CD8-positive, alpha-beta T cell (primary cell): ENCODE measurements at places on chromosomes 12 and 14. TPM values are rescaled to one million over a fixed set of nuclear protein-coding genes. Genes with fewer than 3 reads are reported as not detected.

- no peak for DNase-seq
These were observed 28.7 kb downstream of the NKX2-8 start for GRCh38 chr14:36553656-36554260.

DNA sequence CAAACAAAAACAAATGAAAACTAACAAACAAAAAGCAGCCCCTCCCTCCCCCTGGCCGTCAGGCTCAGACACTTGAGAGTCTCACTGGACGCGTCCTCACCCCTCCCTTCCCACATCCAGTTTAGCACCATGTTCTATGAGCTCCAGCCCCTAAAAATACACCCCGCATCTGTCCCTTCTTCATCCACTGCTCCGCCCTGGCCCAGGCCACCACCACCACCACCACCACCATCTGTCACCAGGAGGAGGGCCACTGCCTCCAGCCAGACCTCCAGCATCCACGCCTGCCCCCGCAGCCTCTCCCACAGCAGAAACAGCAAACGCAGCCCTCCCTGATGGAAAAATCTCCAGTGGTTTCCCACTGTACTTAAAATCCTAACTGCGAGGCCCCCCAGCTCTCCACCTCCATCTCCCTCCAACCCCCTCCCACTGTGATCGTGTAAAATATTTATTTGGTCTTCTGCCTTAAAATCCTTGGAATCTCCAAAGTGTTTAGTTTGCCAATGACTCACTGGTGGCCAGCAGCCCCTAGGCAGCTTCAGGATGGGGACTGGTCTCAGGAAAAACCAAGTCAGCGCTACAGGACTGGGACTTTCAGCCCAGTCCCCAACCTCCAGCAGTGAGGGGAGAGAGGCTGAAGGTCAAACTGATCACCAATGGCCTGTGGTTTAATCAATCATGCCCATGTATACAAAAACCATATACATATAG, 95.1 kb downstream of the SCARB1 start:
- DNase-seq = no peak

POTEM gene
- total RNA-seq = not detected

- no peak for DNase-seq
These were observed 45.2 kb downstream of the DEGS2 start for GRCh38 chr14:100114109-100114765.

DNA sequence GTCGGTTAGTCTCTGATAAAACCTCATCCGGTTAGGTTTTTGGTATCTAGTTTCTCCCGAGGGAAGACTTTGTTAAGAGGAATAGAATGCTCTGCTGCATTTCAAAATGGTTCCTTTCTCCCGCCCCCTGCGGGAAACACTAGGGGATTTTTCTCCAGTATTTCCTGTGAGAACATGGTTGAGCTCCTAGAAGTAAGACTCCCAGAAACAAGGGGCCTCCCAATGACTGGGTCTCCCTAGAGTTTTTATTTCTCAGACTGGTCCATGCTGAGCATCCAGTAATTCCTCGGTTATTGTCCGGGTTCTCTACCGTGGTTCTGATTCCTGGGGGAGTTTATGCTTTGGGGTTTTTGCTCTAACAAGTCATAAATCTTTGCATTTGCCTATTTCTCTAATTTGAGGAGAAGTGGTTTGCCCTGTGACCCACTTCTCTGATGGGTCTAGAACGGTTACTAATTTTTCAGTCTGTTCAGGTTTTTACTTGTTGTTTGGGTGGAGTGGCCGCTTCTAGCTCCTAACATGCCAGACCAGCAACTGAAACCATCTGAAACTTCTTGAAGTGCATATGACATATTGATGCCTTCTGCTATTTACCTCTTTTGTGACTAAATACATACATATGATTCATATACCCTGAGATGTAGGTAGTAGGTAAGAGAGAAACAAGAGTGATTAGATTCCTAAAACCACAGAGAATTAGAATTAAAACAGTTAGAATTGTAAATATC, 25.1 kb downstream of the TESPA1 start:
- DNase-seq = no peak

SIX6 gene
- not detected for total RNA-seq

CLEC2B gene
- 141 TPM for total RNA-seq
